ENCODE measurements at places on chromosomes 12 and 14. TPM values are rescaled to one million over a fixed set of nuclear protein-coding genes. Genes with fewer than 3 reads are reported as not detected.

DNA sequence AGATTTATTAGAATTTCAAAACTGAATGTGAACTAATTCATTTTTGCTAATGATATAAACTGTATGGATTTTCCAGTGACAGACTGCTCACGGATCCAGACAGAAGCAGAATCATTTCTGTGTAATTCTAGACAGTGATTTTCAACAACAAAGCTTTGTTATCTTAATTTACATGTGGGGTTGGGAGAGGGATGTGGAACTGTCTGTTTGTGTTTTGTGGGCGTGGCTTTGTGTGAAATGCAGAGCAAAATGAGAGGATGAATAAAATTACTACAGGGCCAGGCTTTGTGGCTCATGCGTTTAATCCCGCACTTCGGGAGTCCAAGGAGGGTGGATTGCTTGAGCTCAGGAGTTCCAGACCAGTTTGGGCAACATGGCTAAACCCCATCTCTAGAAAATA lies 834.7 kb downstream of the GALC start:
- DNase-seq, result no peak

- no peak for DNase-seq
Measured at GRCh38 chr12:42235426-42235825, 2.6 kb downstream of the YAF2 start.

DNA sequence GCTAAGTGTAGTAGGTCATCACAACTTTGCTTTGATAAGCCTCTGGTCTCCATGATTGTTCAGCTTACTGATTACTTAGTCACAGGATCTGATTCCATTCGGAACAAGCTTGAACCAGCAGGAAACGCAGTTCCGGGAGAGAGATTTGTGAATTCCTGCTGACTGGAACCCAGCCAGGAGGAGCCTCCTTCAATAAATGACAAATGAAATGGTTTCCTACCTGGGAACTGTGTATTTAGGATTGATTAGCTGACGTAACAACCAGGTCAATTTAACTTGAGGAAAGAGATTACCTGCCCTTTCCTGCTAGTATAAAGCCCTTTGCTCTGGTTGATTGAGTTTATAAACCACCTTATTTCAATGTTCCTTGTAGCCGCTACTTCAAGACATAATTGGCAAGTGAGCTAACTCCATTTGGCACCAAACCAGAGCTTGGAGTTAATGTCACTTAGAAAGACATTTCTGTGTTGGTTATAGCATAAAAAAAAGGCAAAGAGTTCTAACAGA lies 35.1 kb upstream of the KCNH3 start:
- DNase-seq, result peak; percentile 95

GRCh38 chr12:67751381-67751928 lies 102.9 kb downstream of the DYRK2 start:
- DNase-seq, result no peak

DNA sequence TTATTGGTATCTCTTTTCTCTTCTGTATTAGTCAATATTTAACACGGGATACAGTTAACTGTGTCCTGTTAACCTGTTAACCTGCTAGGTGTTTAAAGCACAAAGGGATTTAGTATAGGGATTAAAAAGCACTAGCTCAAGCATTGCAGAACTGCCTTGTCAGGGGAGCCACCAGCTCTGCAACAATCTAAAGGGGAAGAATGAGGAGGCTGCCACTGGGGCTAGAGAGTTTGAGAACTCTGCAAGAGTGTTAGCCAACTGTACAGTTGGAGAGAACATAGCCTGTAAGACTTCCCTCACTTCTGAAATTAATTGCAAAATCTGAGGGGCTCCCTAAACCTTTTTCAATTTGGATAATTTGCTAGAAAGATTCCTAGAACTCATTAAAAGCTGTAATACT lies 6.5 kb upstream of the VRK1 start:
- no peak for DNase-seq

- peak; percentile 13 for DNase-seq
Measured at GRCh38 chr14:35855876-35856481, 29.8 kb downstream of the BRMS1L start.

DNA sequence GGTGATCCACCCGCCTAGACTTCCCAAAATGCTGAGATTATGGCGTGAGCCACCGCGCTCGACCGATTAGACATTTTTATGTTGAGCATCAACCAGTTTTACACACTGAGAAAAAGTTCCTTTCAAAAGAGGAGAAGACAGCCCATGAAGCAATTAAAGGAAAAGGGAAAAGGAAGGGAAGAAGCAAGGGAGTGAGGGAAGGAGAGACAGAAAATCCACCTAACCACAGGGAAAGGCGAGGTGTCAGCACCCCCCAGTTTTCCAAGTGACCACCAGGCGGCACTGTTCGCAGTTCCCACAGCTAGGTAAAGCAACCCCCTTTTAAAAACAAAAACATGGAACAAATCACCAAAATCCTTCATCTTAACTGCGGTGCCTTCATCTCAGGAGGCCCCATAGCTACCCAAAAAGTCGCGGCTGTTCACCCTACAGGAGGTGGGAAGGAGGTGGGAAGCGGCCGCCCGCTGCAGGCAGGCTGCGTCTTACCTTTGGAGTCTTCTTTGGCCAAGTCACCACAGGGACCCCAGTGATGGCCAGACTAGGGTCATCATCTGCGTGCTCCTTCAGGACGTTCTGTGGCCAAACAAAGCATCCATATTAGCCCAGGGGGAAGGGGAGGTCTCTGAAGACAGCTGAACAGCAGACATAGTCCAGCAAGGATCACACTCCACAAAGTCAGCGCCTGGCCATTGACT lies 86.6 kb downstream of the KDM2B start:
- peak; percentile 33 for DNase-seq

DNA sequence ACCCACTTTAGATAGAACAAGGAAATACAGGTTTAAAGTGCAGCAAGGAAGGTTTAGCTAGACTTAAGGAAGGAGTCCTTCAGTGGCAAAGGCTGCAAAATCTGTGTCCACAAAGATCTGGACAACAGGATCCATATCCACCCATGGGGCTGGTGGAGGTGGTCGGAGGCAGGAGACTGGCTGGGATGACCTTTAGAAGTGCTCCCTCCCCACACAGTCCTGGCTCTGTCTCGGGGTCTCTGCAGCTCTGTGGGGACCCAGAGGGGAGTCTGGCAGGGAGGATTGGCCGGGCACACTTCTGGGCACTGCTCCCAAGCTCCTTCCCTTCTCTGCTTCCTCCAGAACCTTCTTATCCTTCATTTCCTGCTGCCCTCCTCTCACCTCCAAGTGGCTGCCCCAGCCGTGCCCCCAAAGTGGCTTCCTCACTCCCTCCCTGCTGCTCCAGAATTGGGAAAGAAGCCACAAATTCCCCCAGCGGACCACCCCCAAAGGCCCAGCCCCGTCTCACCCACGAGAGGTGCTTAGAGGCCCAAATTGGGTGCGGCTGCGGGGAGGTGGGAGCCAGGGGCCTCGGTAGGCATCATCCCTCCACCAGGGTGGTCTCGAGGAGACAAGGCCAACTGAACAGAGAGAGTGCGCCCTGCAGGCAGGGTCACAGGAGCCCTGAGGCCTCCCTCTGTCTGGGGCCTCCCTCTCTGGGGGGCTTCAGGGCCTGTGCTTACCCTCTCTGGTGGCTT lies 21.9 kb upstream of the PGF start:
- no peak for DNase-seq

DNA sequence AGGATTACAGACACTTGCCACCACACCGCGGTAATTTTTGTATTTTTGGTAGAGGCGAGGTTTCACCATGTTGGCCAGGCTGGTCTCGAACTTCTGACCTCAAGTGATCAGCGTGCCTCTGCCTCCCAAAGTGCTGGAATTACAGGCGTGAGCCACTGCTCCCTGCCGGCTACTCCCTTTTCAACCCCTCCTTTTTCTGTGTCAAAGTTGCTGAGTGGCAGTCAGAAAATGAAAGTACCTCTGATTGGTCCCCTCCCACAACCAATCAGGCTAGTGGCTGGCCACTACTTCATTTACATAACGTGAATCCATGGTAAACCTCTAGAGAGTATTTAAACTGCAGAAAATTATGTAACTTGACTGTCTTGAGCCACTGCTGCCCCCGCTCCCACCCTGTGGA lies 5.9 kb downstream of the RESF1 start:
- no peak for DNase-seq

DNA sequence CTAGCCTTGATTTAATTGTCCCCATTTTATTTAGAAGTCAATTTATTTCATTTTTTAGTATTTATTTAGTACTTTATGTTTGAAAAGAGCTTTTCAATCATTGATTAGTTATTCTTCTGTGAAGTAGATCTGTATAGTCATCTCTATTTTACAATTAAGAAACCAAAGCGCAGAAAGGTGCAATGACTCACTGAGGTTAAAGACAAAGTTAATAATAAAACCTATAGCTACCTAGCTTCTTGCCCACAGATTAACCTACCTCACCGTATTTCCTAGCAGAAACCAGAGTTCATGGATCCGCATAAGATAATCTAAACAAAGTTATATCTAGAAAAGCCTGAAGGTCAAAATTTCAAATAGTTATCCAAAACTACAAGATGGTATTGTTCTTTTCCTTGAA lies 176.4 kb downstream of the GRIN2B start:
- no peak for DNase-seq

GRCh38 chr12:108495054-108495453 lies 20.0 kb upstream of the FICD start:
- DNase-seq, result peak; percentile 7

GRCh38 chr12:56718636-56719035 lies 6.5 kb downstream of the NACA start:
- no peak for DNase-seq

- DNase-seq, result no peak
Measured at GRCh38 chr14:97517566-97518234, 720.5 kb downstream of the VRK1 start.

- no peak for DNase-seq
Measured at GRCh38 chr12:113835896-113836295, 130.2 kb downstream of the RBM19 start.

DNA sequence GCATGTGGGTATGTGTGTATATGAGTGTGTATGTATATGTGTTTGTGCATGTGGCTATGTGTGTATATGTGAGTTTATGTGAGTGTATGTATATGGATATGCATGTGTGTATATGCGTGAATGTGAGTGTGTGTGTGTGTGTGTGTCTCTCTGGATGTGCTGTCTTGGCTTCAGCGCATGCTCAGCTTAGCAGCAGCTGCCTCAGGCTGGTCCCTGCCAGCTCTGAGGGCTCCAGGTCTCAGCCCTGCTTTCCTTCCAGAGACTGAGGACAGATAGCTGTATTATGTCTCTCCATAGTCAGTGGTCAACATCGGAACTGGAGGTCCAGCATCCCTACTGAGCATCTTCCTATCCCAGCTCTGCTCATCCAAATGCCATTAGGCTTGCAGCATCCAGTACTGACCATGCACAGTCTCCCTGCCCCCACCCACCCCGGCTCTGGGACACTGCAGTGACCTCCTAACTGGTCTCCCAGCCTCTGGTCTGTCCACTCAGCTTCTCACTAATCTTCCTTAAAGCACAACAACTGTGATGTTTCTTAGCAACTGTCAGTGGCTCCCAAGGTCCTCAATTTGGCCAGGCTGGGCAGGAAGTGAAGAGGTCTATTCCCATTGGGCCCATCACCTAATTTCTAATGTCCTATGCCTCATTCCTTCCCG lies 22.8 kb downstream of the FAIM2 start:
- DNase-seq, result no peak

- peak; percentile 29 for DNase-seq
Measured at GRCh38 chr14:74324931-74325361, 22.2 kb upstream of the ABCD4 start.

- no peak for DNase-seq
Measured at GRCh38 chr14:57652769-57653168, 159.1 kb upstream of the CCDC198 start.

- DNase-seq, result no peak
Measured at GRCh38 chr14:99774556-99775307, 18.5 kb upstream of the EML1 start.

The JPH4 gene
- 0.13 TPM for total RNA-seq

The FERMT2 gene
- 72.2 TPM for total RNA-seq

The GCH1 gene
- total RNA-seq, result 8.5 TPM

The GPRC5D gene
- total RNA-seq, result not detected

The FAM186B gene
- 0.13 TPM for total RNA-seq

The CAND1 gene
- 76.4 TPM for total RNA-seq

The OTUB2 gene
- total RNA-seq, result 0.64 TPM

The PAH gene
- total RNA-seq, result not detected

The TMEM19 gene
- 34.5 TPM for total RNA-seq

The LRTM2 gene
- total RNA-seq, result not detected

The PLEKHG7 gene
- total RNA-seq, result not detected

The DAO gene
- total RNA-seq, result not detected

The CCDC175 gene
- not detected for total RNA-seq

The PLA2G1B gene
- not detected for total RNA-seq
